ENCODE measurements at places on chromosomes 4 and X. TPM values are rescaled to one million over a fixed set of nuclear protein-coding genes. Genes with fewer than 3 reads are reported as not detected.

- no peaks in the 10 kb centered on the region for H3K4me1 ChIP-seq
- no peaks in the 10 kb centered on the region for H3K27me3 ChIP-seq
- no peak overlapping the region for H3K27ac ChIP-seq
- no peak overlapping the region for H3K4me3 ChIP-seq
- no peak for DNase-seq
- no peaks in the 10 kb centered on the region for H3K36me3 ChIP-seq
Observed at GRCh38 chr4:90960433-90960832, 833.2 kb downstream of the CCSER1 start.

GRCh38 chr4:147019091-147019490 lies 73.4 kb upstream of the TTC29 start:
- no peak overlapping the region for H3K27ac ChIP-seq
- no peaks in the 10 kb centered on the region for H3K36me3 ChIP-seq
- peak; percentile 77 for DNase-seq
- H3K4me3 ChIP-seq: no peak overlapping the region
- H3K27me3 ChIP-seq: no peaks in the 10 kb centered on the region

DNA sequence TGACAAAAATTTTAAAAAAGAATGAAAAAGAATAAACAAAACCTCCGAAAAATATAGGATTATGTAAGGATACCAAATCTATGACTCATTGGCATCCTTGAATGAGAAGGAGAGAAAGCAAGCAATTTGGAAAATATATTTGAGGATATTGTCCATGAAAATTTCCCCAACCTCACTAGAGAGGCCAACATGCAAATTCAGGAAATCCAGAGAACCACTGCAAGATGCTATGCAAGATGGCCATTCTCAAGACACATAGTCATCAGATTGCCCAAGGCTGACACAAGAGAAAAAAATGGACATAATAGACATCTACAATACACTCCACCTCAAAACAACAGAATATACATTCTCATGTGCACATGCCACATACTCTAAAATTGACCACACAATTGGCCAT lies 135.9 kb upstream of the SPANXB1 start:
- H3K36me3 ChIP-seq: no peaks in the 10 kb centered on the region
- no peak overlapping the region for H3K27ac ChIP-seq
- DNase-seq: no peak
- no peaks in the 10 kb centered on the region for H3K4me1 ChIP-seq

GRCh38 chrX:52870046-52870445 lies 2.2 kb upstream of the XAGE3 start:
- H3K27ac ChIP-seq: no peak overlapping the region
- no peaks in the 10 kb centered on the region for H3K4me1 ChIP-seq
- H3K27me3 ChIP-seq: no peaks in the 10 kb centered on the region
- no peak overlapping the region for H3K4me3 ChIP-seq
- no peaks in the 10 kb centered on the region for H3K36me3 ChIP-seq

DNA sequence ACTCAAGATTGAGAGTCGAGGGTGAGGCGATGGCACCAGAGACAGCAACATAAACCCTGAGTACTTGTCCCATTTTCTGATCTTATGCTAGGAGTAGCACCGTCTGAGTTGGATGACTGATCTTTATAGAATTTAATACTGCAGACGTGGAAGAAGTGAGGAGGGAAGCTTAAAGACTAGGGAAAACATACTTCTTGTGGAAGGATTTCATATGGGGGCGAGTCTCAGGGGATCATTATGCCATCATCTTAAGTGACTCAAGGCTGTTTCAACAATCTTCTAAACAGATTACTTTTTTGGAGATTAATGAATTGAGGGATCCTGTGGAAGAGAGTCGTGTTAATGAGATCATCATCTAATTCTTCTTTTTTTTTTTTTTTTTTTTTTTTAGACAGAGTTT lies 17.2 kb upstream of the FAT1 start:
- H3K4me3 ChIP-seq: no peak overlapping the region
- H3K36me3 ChIP-seq: no peaks in the 10 kb centered on the region
- no peaks in the 10 kb centered on the region for H3K27me3 ChIP-seq
- no peak for DNase-seq
- no peak overlapping the region for H3K27ac ChIP-seq
- H3K4me1 ChIP-seq: no peaks in the 10 kb centered on the region

- DNase-seq: no peak
- peaks cover 28% of the 10 kb centered on the region for H3K4me1 ChIP-seq
- no peaks in the 10 kb centered on the region for H3K27me3 ChIP-seq
Observed at GRCh38 chrX:107563824-107564223, 64.5 kb upstream of the PRPS1 start.

DNA sequence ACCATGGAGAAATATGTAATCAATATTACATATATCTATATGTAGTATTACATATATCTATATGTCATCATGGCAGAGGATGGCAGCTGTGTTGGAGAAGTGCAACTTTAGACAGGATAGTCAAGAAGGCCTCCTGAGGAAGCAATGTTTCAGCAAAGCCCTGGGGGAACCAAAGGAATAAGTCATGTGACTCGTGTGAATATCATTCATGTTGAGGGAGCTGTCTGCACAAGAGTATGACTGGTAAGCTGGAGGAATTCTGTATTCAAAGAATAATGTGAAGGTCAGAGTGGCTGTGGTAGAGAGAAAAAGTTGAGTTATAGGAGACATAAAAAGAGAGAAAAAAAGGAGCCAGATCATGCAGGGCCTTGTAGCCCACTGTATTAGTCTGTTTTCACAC lies 92.9 kb upstream of the EDNRA start:
- H3K4me3 ChIP-seq: no peak overlapping the region
- no peak for DNase-seq
- no peaks in the 10 kb centered on the region for H3K4me1 ChIP-seq
- H3K27ac ChIP-seq: no peak overlapping the region
- H3K27me3 ChIP-seq: peaks cover 1% of the 10 kb centered on the region

Gene PRDM5
- 23.7 TPM for total RNA-seq

- no peaks in the 10 kb centered on the region for H3K4me1 ChIP-seq
- no peaks in the 10 kb centered on the region for H3K27me3 ChIP-seq
- no peak overlapping the region for H3K27ac ChIP-seq
- DNase-seq: no peak
Observed at GRCh38 chr4:175419236-175419718, 392.8 kb downstream of the GPM6A start.

Gene ASB9
- not detected for total RNA-seq

Gene PRRG3
- 5.4 TPM for total RNA-seq

GRCh38 chrX:137916090-137916746 lies 350.3 kb downstream of the ZIC3 start:
- no peak for DNase-seq
- no peaks in the 10 kb centered on the region for H3K36me3 ChIP-seq
- H3K4me1 ChIP-seq: no peaks in the 10 kb centered on the region

Gene PABPC1L2B
- 1.7 TPM for total RNA-seq

Gene GAGE12H
- not detected for total RNA-seq

Gene ZAR1
- total RNA-seq: 0.78 TPM

- H3K36me3 ChIP-seq: no peaks in the 10 kb centered on the region
- no peak for DNase-seq
- peak within 1 kb of the TSS; percentile 86 for H3K4me3 ChIP-seq
- H3K27ac ChIP-seq: no peak within 1 kb of the TSS
Observed at GRCh38 chr4:20251796-20252655, at the start of gene SLIT2. SLIT2 (plus strand) TSS chr4:20251905; CDS start chr4:20253816, 1,911 bp downstream.

GRCh38 chr4:73860181-73860580 lies 7.1 kb downstream of the PF4V1 start:
- no peaks in the 10 kb centered on the region for H3K4me1 ChIP-seq
- DNase-seq: no peak
- no peak overlapping the region for H3K27ac ChIP-seq
- H3K4me3 ChIP-seq: no peak overlapping the region
- no peaks in the 10 kb centered on the region for H3K36me3 ChIP-seq

DNA sequence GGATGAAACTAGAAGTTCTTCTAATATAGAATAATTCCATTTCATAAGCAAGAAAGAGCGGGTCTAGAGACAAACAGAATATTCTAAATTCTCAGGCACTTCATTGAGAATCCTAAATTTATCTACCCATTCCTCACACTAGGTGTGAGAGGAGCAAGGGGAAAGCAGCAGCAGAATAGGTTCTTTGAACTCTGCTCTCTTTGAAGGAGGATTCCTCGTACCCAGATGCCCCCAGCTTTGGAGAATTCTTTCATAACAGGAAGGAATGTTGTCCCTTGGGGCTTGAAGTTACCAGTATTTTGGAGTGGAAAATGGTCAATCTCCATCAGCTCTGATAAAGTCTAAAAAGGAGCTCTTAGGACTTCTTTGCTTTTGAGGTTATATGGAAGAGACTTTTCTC lies 59.7 kb upstream of the RASGEF1B start:
- no peaks in the 10 kb centered on the region for H3K4me1 ChIP-seq
- no peak overlapping the region for H3K27ac ChIP-seq
- H3K4me3 ChIP-seq: no peak overlapping the region

DNA sequence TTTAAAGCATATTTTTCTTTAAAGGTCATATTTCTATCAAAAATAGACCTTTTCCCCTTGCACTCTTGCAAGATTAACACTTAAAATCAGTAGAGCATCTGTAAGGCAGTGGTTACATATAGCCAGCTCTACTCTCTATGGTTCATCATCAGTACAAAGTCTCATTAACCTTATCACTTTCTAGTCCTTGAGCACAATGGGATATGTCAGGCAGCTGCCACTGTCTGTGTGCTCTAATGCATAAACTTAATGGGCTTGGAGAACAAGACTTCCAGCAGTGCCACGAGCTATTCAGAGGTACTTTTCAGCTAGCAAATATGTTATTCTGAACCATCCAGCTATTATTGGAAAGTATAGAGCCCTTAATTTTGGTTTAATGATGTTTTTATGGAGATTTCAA lies 393.7 kb downstream of the GASK1B start:
- no peaks in the 10 kb centered on the region for H3K4me1 ChIP-seq
- no peaks in the 10 kb centered on the region for H3K27me3 ChIP-seq
- no peaks in the 10 kb centered on the region for H3K36me3 ChIP-seq
- H3K4me3 ChIP-seq: no peak overlapping the region
- DNase-seq: no peak

Gene AADAT
- 7.7 TPM for total RNA-seq

DNA sequence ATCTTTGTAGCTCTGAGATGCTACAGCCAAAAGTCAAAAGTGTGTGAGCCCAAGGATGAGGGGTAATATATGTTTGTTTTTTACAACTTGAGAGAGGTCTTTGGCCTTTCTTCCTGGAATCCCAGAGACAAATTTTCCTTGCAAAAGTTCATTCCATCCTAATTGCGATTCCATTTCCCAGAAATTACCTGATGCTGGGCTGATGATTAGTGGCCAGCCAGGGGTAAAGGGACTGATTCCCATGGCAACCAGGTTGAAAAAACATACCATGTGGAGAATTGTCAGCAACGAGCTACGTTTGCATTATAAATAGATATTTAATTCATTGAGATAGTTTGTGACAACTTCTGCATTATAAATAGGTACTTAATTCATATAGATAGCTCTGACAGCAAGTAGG lies 17.8 kb downstream of the IGSF1 start:
- H3K36me3 ChIP-seq: no peaks in the 10 kb centered on the region
- DNase-seq: no peak
- H3K4me1 ChIP-seq: no peaks in the 10 kb centered on the region
- H3K27me3 ChIP-seq: no peaks in the 10 kb centered on the region

Gene HELT
- total RNA-seq: 0.35 TPM

DNA sequence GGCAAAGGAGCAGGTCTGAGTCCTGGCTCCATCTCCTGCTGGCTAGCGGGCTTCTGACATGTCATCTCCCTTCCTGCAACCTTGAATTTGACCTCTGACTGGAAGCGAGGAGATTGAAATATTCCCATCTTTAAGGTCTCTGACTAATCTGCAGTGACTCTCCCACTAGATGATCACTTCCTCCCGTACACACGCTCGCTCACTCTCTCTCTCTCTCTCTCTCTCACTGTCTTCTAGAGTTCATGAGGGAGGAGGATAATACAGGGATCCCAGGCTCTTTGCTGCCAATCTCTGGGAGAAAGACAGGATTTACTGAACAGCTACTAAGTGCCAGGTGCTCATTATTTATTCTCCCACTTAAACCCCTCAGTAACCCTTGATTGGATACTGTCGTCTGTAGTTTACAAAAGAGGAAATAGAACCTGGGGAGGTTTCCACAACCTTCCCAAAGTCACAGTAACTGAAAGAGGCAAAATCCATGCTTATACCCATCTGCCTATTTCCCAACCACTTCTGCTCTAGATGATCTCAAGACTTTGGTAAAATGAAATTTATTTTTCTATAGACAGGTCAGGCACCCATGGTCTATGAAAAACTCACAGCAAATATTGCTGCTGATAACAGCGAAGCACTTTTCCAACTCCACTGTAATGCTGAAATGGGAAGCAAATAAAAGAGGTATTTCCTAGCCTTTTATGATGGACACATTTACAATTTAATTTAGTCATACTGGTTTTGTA lies 193.5 kb upstream of the C1QTNF7 start:
- no peak overlapping the region for H3K4me3 ChIP-seq
- H3K4me1 ChIP-seq: no peaks in the 10 kb centered on the region
- H3K27me3 ChIP-seq: no peaks in the 10 kb centered on the region
- H3K27ac ChIP-seq: no peak overlapping the region

GRCh38 chr4:77010841-77011354 lies 61.3 kb downstream of the SEPTIN11 start:
- no peak overlapping the region for H3K27ac ChIP-seq
- no peak for DNase-seq

DNA sequence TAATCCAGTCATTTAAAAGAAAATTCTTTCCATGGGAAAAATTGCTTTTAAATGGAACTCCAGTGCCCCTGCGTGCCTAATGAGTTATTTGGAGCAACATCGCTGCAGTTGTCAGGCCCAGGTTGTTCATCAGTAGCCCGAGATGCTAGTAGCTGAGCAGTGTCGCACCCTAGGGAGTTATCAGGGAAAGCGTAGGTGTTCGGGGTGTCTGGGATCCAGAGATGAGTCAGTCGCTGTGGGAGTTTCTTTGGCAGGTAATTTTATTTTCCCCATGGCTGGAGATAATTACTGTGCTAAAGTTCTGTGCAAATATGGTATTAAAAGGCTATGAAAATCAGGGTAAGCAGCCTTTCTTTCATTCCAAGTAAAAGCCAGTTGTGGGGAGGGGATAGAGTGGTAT lies 49.4 kb downstream of the ANXA3 start:
- H3K36me3 ChIP-seq: no peaks in the 10 kb centered on the region
- H3K4me1 ChIP-seq: peaks cover 2% of the 10 kb centered on the region
- DNase-seq: no peak
- no peaks in the 10 kb centered on the region for H3K27me3 ChIP-seq

Gene MAGEA6
- not detected for total RNA-seq

DNA sequence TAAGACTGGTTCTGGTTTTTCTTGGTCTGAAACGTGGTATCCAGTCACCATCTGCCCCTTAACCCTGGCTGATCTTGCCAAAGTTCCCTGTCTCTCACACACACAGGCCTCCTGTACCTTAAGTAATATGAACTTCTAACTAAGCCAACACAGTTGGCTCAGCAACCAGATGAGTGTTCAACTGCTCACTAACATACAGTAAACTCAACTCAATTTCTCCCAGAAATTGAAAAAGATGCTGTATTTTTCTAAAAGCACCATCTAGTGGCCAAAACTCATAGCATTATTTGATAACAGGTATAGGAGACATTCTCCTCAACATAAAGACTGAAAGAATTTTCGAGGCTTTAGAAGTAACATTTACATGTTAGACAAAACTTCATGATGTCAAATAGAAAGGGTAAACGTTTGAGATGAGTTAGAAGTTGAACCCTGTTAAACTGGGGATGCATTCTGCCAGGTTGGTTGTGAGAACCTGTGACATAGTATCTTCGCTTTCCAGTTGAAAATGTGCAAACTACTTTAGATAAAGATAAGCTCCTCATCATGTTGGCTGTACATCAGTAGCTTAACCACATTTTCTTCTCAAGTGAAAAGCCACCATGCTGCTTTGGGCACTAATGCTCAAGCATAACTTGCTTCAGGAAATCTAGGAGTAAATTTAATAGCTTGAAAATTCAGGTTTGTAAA lies 31.2 kb downstream of the CCNI start:
- H3K4me1 ChIP-seq: no peaks in the 10 kb centered on the region
- H3K27ac ChIP-seq: no peak overlapping the region
- no peak for DNase-seq
- peaks cover 11% of the 10 kb centered on the region for H3K36me3 ChIP-seq
